NCI-H524 treated with DMSO at 0.1 percent for 48 hours (cell line): ENCODE measurements at places on chromosomes 2 and 18.

DNA sequence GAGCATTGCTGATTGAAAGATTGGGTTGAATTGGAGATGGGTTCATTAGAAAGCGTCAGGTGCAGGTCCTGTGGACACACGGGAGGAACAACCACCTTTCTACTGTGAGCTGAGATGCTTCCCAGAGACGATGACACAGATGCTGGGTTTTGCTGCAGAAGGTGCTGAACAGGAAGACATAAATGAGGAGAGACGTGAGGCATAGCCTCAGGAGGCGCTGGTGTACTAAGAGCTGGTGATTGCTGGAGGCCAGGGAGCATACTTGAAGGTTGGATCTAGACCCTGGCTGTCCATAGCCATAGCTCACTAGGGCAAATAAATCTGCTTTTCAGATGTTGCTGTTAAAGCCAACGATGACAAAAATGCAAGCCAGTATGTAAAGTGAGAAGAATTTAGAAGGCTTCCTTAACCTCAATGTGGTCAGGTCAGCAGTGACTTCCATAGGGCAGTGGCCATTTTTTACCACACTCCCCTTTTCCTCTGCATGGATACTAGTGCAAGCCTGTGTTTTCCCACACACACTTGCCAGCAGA lies 153.7 kb downstream of the SOX11 start:
- DNase-seq = no peak

GRCh38 chr2:7430869-7431641 lies 513.8 kb downstream of the RNF144A start:
- DNase-seq = peak; percentile 25

- DNase-seq = no peak
These were observed 128.1 kb upstream of the NPAS2 start for GRCh38 chr2:100691846-100692245.

DNA sequence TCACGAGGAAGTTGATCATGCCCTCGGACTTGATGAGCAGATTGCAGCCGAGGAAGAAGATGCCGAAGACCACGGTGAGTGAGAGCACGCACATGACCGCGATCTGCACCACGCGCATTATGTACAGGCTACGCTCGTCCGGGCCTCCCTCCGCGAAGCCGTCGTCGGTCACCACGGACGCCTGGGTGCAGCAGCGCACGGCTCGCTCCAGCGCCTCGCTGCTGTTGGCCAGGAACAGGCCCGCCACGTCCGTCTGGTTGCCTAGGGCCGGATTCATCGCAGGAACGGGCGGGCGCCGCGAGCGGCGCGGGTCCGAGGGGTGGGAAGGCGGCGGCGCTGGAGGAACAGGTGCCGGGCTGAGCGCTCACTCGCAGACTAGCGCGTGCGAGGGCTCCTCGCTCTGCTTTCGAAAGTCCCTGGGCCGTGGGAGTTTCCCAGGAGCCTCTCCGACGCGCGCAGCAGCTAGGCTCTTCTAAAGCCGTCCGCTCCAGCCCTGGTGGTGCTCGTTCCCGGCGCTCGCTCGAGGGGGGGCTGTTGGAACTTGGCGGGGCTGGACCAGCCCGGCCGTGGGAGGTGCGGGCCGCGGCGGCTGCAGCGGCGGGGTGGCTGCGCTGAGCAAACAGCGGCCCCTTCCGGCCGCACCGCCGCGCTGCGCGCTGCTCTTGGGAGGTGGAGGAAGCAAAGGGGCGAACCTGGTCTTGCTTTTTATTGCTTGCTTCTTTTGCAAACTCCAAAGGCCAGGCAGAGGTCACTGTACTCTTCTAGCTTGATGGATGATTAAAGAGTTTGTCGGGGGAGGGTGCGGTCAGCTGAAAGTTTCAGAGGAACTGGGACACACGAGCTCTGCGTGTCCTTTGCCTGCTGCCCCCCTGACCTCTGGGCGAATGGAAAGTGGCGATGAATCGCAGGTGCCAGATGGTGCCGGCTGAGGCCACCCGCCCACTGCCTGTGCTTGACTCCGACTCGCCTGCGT lies at the start of gene RPRM:
Gene RPRM (minus strand): TSS at position 474 of the 973 bp plus-strand sequence. CDS start 197 bp downstream, at position 277.
- peak; percentile 52 for DNase-seq

DNA sequence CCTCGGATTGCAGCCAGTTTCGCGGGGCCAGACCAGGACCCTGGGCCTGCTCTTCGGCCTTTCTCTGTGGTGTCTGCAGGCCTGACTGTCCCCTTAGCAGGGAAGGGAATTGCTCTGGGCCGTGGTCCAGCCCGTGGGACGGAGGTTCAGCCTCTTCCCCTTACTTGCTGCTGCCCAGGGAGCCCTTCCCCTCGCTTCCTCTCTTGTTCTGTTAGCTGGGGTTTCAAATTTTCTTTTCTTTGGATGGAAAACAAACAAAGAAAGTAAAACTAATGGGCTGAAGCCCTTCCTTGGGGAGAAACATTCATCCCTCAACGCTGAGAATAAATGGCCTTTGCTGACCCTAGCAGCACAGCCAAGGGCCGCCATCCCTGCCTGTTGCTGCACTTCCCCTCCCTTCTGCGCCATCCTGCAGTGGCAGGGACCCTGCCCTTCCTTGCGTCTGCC lies 52.4 kb downstream of the ASAP2 start:
- no peak for DNase-seq

- no peak for DNase-seq
These were observed 118.4 kb downstream of the LNPK start for GRCh38 chr2:175883586-175884194.

DNA sequence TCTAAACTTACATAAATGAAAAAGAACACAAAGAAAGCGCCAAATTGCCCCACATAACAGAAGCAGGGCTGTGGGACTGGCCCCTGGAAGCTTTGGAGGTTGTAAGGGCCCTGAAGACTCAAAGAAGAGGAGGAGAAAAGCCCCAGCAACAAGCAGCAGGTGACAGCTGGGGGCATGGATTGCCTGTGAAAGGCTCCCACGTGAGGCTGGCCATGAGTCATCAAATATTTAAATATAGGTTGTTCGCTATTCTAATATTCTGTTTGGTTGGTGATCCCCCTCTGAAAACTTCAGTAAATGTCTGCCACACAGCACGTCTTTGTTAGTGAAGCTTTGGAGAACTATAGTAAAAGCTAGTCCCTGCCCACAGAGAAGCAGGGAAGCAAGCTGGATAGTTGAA lies 132.4 kb downstream of the MREG start:
- DNase-seq = no peak

- DNase-seq = no peak
These were observed at the start of gene TNFRSF11A for GRCh38 chr18:62324917-62325805. Gene TNFRSF11A (plus strand): TSS chr18:62325310. CDS start chr18:62325353, 43 bp downstream.

DNA sequence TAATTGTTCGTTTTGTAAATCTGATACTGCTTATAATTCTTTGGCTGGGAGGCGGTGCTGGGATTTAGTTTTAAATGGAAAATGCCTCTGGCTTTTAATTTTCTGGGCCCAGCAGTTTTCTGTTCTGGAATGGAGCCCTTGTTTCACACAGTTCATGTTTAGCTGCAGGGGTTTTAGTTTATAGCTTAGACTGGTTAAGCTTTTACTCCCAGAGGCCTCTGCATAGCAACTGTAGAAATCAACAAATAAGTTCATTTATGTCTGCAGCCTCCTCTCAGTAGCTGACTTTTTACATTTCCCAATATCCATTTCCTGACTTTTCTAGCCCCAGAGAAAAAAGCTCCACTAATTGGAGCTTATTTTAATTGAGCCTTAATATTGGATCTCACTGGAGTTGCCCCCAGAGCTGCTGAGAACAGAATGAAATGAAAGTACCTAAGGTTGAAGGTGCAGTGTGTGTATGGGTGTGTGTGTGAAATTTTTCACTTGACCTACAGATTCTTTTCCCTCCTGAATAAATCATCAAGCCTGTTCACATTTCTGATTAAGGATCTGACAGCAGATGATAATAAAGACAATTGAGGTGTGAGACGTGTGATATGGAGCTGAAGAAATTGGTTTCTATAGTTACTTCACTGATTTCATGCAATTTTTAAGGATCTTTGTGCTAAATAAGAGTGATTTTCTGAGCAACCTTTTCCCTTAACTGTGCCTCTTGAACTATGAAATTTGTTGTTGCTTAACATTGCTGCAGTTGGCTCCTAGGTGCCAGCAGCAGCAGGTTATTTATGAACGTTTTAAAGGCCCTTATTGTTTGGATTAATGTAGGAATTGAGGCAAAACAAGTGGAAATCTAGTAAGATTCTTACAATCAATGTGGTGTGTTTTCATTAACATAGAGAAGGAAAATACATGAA lies 109.6 kb downstream of the TAF4B start:
- DNase-seq = no peak

- no peak for DNase-seq
These were observed 261.4 kb upstream of the SKOR2 start for GRCh38 chr18:47512726-47513435.

GRCh38 chr2:98698896-98699295 lies 32.0 kb downstream of the MGAT4A start:
- DNase-seq = no peak

DNA sequence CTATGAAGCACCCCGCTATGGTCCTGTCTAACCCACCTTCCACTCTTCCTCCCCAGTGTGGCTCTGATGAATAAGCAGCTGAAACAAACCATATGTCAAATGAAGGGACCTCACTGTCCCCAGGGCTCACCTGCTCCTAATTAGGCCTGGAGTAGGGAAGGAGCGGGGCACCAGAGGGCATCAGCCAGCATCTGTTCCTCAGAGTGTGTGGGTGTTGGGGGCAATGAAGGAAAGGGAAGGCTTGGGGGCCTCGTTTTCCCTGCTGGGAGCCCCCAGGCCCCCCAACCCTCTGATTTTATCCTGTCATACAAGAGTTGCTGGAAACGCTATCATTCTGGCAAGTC lies 274.7 kb downstream of the HAUS1 start:
- DNase-seq = no peak

DNA sequence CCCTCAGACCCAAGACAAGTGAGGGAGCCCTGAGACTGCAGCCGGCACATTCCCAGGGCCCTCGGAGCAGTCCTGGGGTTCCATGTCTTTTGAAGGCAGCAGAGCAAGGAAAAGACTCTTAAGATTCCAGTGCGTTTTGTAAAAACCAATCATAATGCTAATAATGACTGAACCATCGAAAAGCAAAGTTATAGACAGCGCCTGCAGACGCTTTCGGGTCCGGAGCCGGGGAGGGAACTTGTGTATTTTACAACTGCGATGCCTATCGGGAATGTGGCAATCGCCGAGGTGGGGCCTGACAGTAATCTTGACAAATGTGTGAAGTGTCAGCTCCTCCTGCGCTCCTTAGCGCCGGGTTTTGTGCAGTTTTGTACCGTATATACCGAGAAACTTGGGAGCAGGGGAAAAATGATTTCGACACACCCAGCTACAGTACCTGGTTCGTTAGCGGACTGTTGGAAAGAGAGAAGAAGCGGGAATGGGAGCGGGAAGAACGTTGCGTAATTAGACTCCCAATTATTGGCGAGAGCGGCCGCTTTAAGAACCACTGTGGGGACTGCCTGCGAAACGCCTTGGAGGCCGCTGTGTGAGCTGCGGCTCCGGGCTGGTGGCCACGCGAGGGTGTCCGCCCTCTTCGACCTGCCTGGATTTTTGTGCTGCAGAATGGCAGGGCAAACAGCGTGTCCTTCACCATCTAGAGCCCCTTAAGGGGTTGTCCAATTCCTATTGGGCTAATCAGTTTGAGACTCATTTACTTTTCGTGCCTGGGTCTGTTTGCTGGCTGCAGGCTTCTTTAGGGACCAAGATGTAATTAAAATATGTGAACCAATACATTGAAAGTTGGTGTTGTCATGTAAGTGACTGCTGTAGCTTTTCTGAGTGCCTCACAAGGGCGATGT lies 2.4 kb downstream of the EPAS1 start:
- no peak for DNase-seq

DNA sequence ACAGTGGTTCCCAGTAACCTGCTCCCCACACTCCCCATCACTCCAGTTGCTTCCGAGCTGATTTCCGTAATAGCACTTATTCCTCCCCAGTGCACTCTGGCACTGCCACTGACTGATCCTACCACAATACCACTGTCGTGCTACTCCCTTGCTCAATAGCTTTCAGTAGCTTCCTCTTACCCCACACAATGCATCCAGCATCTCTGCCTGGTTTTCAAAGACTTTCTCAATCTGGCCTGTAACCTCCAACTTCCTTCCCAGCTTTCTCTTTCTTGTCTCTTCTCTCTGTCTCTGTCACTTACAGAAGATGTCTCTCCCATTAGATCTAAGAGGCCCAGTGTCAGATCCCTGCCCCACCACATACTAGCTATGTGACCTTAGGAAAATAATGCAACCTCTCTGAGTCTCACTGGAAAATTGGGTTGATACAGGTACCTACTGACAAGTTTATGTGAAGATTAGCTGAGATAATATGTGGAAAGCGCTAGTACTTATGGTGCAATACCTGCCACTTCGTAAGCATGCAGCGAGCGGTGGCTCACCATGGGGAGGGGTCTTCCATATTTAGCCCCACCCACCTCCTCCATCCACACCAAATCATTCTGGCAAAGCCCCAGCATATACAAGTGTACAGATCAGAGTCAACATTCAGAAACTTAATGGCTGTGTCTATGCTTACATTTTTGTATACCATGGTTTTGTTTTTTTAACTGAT lies 36.7 kb downstream of the SFXN5 start:
- DNase-seq = no peak

GRCh38 chr2:221589696-221590095 lies 17.6 kb upstream of the EPHA4 start:
- DNase-seq = no peak

DNA sequence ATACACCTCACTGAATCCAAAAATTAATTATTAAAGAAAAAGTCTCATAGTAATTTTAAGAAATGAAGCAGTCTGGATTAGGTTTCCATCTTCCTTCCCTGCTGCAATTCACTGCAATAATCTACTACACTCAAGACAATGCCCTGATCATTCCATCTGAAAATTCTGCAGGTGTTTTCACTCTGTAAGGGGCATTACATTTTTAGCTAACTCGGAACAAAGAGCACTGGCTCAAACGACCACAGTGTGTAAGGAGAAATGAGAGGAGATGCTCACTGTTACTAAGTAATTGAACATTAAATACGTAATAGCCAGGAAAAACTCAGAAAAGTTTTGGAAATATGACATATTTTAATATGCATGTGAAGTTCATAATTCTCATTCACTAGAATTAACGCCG lies 1.3 kb downstream of the B4GALT6 start:
- DNase-seq = no peak

- no peak for DNase-seq
These were observed 222.3 kb upstream of the CDH19 start for GRCh38 chr18:66826211-66826610.

DNA sequence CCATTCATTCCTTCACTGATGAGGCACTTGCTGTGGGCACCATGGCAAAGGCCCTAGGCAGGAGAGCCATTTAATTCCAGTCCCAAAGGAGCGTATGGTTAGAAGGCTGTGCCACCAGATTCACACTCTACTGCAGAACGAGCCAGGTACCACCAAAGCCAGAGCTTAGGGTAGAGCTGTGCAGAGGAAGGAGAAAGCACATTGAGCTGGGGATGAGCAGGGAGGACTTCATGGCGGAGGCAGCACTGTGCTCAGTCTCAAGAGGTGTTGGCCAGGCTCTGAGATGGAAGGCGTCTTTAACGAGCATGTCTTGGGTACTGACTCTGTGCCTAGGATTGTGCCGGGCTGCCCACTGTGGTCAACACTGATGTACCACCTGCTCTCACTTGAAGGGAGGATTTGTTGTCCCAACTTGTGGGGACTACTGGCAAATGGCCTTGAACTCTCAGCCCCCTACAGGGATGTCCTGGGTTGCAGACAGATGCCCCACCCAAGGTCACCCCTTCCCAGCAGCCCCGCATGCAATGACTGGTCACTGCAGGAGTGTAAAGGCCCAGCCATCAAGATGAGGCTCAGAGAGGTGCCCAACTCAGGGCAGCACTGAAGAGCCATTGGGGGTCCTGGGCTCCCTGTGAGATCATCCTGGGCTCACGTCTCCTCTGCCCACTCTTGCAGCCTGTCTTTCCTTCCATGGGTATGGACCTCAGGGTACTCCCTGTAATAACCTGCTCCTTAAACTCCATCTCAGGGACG lies 251.4 kb downstream of the GLI2 start:
- no peak for DNase-seq
